ENCODE measurements at places on chromosomes 3 and 15.

- no peak for DNase-seq
These were observed 121.8 kb downstream of the CACNA2D3 start for GRCh38 chr3:54243960-54244682.

DNA sequence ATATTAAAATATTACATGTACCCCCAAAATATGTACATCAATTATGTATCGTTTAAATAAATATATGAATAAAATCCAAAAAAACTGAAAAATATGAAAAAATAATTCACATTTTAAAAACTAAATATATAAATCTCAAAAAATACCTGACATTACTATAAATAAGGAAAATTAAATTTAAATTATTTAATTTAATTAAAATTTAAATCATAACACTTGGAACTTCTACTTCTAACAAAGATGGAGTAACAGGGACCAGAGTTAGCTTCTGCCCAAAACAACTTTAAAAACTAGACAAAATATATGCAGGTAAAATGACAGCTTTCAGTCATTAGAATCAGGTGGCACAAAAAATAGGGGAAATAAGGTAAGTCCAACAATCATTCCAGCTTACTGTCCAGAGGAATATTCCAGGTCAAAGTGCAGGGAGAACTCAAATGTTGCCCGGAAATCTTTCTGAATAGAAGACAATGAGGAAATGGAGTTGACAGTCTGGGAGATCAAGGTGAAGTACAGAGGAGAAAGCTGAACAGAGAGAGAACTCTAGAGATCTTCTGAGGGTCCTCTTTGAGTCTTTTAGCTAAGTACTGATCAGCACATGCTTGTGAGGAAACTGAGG, 207.7 kb upstream of the ATP11B start:
- no peak for DNase-seq

GRCh38 chr15:38886315-38887163, 321.9 kb upstream of the RASGRP1 start:
- DNase-seq = no peak

- DNase-seq = peak; percentile 21
These were observed 227.7 kb downstream of the ADAMTS17 start for GRCh38 chr15:100114100-100114499.

DNA sequence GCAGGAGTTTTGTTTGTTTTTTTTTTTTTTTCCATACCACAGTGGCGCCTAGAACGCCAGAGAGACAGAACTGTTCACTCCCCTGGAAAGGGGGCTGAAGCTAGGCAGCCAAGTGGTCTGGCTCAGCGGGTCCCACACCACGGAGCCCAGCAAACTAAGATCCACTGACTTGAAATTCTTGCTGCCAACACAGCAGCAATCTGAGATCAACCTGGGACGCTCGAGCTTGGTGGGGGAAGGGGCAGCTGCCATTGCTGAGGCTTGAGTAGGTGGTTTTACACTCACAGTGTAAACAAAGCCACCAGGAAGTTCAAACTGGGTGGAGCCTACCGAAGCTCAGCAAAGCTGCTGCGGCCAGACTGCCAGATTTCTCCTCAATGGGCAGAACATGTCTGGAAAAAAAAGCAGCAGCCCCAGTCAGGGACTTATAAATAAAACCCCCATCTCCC, 29.8 kb downstream of the SPICE1 start:
- no peak for DNase-seq

DNA sequence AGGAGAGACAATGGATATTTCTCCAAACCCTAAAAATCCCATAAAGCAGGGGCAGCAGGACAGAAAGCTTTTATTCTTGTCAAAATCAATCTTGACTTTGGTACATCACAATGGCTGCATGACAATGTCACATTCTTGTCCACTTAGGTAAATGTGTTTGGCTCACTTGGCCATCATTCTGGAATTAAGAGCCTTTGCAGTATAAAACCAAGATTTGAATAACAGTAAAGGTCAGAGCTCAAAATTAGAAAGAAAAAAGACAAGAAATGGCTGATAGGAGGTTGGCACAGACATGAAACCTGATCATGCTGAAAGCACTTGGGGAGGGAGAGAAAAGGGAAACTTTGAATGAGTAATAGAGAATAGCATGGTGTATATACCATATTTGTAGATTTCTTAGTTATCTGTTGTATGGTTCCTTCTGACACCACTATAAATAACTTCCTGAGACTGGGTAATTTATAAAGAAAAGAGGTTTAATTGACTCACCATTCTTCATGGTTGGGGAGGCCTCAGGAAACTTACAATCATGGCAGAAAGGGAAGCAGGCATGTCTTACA, 158.5 kb upstream of the SGO1 start:
- DNase-seq = no peak

DNA sequence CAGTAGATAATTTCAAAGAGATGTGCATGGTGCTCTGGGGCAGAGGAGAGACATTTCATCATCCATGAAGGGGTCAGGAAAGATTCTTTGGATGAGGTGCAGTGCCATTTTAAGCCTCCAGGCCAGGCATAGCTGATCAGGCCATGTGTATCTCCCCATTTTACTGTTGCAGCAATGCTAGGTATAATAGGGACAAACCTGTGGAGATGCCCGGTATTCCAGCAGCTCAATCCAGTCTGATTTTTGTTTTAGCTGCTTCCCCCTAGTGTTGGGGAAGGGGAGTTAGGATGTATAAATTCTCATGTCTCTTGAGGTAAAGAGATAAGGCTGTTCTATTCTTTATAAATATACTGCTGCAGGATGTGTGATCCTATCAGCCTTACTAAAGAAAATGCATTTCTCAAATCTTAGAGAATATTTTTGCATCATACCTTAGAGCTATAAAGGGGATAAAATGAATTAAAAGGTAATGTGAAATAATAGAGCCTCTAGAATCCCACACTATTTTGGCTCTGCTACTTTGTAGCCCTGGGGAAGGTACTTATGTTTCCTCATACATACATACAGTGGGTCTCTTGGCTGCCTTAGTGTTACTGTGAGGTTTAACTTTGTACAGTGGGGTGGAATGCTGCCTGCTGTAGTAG, 5.2 kb downstream of the CDV3 start:
- no peak for DNase-seq

DNA sequence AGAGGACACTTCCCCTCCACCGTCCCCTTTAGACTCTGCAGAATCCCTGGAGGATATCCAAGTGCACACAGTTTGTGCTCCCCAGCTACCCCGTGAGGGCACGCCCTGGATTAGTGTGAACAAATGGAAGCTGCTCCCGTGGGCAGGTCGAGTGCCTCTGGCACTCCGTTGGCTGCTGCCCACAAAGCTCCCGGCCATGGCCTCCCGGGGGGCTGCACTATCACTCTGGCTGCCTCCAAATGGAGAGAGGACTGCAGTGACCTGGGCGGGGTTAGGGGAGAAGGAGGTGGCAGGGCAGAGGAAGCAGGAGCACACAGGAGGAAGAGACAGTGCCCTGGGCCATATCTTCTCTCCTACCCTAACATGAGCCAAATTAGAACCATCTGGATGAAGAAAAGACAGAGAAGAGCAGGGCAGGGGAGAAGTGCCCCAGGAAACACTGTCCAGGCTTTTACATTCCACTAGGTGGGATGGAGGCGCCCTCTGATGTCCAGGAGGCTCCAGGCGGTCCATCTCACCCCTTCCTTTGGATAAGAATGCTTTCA, 29.4 kb upstream of the ACAD9 start:
- no peak for DNase-seq

GRCh38 chr3:184556582-184557347, 4.8 kb upstream of the EPHB3 start:
- DNase-seq = no peak

- no peak for DNase-seq
These were observed 6.0 kb upstream of the RLBP1 start for GRCh38 chr15:89227425-89227824.

DNA sequence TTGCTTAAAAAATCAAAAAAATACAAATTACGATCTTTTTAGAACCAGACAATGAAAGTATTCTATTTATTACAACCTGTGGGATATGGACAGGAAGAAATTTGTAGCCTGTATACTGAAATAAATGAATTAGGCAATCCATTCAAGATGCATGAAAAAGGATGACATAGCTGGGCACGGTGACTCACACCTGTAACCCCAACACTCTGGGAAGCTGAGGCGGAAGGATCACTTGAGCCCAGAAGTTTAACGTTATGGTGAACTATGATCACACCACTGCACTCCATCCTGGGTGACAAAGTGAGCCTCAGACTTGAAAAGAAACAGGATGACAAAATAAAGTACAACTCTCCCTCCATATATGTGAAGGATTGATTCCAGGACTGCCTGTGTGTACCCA, 74.1 kb downstream of the MSL2 start:
- no peak for DNase-seq

GRCh38 chr15:68191555-68191954, 13.6 kb downstream of the CALML4 start:
- no peak for DNase-seq

DNA sequence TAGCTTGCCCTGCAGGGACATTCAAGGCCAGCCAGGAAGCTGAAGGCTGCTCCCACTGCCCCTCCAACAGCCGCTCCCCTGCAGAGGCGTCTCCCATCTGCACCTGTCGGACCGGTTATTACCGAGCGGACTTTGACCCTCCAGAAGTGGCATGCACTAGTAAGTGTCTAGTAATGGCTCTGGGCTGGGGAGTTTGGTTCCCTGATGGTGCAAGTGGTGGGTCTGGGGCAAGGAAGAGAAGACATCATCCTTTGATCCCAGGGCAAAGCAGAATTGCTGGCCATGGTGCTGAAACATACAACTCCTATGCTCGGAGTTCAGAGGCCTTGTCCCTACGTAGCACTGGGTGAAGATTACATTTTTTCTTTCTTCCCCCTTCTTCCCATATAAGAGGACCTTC, 311.4 kb downstream of the EPHB1 start:
- no peak for DNase-seq

- peak; percentile 83 for DNase-seq
These were observed at the start of the genes TUBGCP4 and ZSCAN29 for GRCh38 chr15:43370975-43371974. Gene TUBGCP4 (plus strand): TSS chr15:43371101. CDS start chr15:43371355, 254 bp downstream. Gene ZSCAN29 (minus strand): TSS chr15:43371043. CDS start chr15:43369913, 1,130 bp downstream.

DNA sequence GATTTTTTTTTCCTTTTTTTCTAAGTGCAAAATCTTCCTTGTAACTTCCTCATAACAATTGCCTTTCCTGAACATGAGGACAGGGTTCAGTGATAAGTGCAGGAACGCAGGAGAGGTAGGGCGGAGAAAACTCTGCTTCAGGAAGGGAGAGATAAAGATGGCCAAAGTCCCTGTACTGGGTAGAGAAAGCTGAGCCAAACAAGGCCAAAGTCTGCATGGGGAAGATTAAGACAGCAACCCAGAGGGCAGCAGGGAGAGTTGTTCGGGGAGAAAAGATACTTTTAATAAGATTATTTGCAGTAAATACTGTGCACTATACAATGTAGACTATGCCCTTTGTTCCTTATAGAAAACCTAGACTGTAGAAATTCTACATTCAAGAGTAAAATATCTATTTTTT, 55.4 kb upstream of the LRRFIP2 start:
- no peak for DNase-seq

- DNase-seq = no peak
These were observed 136.0 kb upstream of the RAP2B start for GRCh38 chr3:153026026-153026425.

DNA sequence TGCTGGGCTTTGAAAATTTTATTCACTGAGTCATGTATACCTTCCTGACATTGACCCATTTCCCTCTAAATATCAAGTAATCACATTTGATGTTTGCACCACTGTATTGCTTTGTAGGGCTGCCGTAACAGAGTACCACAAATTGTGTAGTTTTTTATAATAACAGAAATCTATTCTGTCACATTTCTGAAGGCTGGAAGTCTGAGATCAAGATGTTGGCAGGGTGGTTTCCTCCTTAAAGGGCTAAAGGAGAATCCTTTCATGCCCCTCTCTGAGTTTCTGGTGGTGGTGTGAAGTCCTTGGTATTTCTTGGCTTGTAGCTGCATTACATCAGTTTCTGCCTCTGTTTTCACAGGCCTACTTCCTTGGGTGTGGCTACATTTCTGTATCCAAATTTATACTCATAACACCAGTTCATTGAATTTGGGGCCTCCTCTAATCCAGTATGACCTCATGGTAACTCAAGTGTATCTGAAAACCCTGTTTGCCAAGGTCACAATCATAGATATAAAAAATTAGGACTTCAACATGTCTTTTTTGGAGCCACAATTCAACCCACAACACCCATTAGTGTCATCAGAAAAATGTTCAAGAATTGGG, 29.1 kb upstream of the ST6GAL1 start:
- no peak for DNase-seq

GRCh38 chr3:64220161-64220914, 4.9 kb downstream of the PRICKLE2 start:
- no peak for DNase-seq

DNA sequence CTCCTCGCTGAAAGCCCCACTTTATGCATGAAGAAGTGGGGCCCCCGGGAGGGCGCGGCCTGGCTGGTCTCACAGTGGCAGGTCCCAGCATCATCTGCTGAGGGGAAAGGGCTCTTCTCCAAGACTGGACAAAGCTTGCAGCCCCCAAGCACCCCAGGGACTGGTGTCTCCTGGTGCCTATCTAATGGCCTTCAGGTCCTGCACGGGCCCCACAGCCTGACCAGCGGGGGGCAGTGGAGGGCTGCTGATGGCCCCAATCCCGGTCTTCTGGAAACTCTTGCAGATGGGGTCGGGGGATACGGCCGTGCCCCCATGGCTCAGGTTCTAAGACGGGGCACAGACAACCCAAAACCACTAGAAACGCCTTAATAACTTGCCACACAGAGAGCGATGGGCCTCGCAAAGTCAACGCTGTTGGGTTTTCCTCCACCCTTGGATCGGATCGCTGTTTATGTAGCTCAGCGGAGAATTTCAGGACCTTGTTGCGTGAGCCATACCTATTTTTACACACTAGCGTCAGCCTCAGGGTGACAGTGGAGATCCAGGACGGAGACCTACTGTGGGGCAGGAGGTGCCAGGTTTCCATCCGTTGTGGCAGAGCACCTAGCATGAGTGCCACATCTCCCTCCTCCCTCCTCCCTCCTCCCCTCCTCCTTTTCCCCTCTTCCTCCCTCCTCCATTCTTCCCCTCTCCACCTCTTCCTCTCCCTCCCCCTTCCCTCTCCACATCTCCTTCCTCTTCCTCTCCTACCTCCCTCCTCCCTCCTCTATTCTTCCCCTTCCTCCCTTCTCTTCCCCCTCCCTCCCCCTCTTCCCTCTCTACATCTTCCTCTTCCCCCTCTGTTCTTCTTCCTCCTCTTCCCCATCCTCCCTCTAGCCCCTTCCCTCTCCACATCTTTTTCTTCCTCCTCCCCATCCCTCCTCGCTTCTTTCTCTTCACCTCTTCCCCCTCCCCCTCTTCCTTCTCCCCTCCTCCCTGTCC, 79.3 kb upstream of the ALDH1L1 start:
- no peak for DNase-seq

DNA sequence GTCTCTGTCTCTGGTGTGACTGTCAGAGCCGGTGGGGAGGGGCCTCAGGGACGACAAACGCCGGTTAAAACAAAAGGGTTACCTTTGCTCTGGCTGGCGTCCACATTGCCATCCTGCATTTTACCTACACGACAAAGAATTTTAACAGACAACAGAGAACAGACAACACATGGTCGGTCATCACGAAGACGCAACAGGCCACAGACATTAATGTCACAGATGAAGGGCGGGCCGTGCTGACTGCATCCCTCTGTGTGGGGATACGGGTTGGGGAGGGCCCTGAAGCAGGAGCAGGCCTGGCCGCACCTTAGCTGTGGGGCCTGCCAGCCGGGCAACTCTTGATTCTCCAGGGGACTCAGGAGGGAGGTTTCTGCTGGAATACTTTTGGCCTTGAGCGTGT, 58.2 kb upstream of the SEC13 start:
- no peak for DNase-seq

Data from stimulated activated CD4-positive, alpha-beta T cell treated with anti-CD3 and anti-CD28 coated beads, Interleukin-1b, Interleukin-23, amount 100 ng/mL, for 48 hours (primary cell).